ENCODE measurements at places on chromosomes 1 and 21.

- DNase-seq = no peak
These were observed 15.7 kb upstream of the LUZP1 start for GRCh38 chr1:23184212-23184934.

DNA sequence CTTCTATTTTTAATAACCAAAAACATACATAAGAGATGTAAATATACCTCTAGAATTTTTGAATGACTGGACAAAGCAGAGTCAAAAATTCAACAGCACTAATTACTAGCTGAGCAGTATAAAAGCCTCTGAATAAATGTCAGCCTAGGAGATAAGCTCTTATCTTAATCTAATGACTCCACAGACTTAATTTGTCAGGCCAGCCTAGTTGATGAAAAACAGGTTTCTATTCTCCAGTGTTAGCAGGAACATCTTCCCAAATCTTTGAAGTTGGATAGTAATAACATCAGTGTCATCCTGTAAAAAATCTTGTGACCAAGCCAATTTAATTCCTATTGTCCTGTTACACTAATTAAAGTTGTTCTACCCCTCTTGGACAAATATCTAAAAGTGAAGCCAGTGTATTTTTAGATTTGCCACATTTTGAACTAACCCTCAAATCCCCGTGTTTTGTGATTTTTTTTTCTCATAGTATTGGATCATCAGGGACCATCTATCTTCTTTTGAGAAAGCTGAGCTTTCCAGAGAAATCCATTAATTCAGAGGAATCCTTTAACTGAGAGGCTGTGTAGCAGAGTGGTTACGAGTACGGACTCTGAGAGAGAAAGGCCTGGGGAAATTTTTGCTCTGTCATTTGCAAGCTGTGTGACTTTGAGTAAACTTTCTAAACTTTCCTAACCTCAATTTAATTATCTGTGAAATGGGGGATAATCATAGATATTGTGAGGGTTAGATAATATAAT lies 41.2 kb downstream of the LMO4 start:
- DNase-seq = no peak

GRCh38 chr1:205332015-205332791 lies 10.7 kb upstream of the NUAK2 start:
- no peak for DNase-seq

DNA sequence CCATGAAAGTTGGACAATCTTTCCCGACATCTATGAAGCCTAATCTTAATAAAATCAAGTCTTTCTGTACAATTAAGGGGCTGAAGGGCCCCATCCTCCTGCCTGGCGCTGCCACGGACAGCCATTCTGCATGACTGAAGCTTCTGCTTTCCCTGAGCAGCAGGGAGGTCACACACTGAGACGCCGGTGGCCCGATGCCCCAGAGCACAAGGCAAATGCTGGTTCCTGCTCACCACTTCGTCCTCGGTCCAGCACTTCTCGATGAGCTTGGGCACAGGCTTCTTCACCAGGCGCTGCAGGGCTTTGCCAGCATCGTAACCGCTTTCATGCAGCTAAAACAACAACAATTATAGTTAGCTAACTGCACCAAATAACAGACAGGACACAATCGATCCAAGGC lies 147.8 kb downstream of the SLC45A1 start:
- no peak for DNase-seq

DNA sequence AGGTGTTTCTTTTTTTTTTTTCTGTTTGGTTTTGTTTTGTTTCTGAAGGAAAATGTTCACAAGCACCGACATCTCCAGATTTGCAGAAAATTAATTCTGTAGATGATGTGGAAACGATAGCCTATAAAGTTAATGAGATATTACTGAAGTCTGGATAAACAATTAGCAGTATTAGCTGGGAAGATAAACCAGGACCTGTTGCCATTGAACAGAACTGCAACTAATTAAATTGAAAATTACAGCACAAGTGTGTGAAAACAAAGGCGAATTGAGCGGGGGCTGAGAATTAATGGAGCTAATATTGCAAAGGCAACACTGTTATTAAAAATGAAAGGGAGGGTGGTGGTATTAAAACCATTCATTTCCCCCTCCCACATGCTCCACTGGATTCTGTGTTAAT lies 107.5 kb upstream of the AJAP1 start:
- DNase-seq = no peak
